Stimulated activated CD8-positive, alpha-beta memory T cell treated with anti-CD3 and anti-CD28 coated beads, Interleukin-4, amount 100 ng/mL, for 4 hours (primary cell): ENCODE measurements at places on chromosomes 3 and 15.

DNA sequence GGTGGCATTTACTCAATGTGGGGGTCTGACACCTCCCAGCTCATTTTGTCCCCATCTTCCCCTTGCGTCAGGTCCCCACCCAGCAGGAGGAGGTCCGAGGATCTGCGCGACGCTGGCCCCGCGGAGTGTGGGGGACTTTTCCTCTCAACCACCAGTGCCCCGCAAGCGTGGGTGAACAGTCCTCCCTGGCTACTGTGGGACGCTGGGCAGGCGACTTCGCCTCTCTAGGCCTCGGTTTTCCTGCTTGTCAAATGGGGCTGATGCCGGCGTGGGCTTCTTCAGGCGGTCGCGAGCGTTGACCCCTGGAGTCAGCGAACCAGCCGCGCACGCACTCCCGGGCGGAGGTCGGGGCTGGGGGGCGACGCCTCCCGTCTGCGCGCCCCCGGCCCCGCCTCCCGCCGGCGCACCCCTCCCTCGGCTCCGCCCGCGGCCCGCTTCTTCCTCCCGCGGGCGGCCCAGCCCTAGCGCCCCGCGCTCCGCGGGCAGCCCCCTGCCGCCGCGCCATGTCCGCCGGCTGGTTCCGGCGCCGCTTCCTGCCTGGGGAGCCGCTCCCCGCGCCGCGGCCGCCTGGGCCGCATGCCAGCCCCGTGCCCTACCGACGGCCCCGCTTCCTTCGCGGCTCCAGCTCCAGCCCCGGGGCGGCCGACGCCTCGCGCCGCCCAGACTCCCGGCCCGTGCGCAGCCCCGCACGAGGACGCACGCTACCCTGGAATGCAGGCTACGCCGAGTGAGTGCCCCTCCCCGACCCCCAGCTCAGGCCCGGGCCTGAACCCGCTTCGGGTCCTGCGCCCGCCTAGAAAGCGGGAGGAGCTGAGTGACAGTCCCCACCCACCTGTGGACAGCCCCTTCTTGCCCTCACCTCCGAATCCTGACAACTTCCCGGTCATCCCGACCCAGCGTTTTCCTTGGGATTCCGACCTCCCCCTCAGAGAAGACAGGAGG is at the start of gene PPM1M:
Gene PPM1M, plus strand, starts transcription at position 438 of the 942 bp plus-strand sequence. Its CDS starts 66 bp downstream, at position 504.
- DNase-seq: peak; percentile 30

GRCh38 chr3:52185837-52186236 is 12.1 kb upstream of the ALAS1 start:
- DNase-seq: no peak

- DNase-seq: no peak
These were observed 470.4 kb upstream of the ROBO1 start for GRCh38 chr3:80238152-80238551.

GRCh38 chr3:185713015-185713414 is 111.8 kb downstream of the IGF2BP2 start:
- no peak for DNase-seq

DNA sequence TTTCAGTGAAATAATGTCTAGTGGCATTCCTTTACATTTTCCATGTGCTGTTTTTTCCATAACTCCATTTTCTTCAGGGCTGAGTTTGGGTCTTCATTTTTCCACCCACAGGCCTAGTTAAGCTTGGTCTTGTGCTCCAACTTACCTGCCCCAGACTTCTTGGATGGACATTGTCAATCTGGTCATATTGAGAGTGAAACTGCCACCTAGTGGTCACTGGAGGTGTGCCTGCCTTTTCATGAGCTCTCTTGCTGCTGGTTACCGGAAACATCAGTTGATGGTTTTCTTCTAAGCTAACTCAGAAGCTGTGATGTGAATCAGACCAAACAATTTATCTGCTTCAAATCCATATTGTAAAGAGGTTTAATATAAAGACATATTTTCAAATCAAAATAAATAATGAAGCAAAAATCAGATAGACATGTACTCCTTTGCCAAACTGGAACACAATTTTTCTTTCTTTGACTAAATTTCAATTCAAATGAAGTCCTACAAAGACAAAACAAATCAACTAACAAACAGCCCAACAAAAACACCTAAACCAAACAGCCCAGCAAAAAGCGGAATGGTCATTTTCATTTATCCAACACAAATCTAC is 135.1 kb upstream of the RASGRP1 start:
- peak; percentile 46 for DNase-seq

DNA sequence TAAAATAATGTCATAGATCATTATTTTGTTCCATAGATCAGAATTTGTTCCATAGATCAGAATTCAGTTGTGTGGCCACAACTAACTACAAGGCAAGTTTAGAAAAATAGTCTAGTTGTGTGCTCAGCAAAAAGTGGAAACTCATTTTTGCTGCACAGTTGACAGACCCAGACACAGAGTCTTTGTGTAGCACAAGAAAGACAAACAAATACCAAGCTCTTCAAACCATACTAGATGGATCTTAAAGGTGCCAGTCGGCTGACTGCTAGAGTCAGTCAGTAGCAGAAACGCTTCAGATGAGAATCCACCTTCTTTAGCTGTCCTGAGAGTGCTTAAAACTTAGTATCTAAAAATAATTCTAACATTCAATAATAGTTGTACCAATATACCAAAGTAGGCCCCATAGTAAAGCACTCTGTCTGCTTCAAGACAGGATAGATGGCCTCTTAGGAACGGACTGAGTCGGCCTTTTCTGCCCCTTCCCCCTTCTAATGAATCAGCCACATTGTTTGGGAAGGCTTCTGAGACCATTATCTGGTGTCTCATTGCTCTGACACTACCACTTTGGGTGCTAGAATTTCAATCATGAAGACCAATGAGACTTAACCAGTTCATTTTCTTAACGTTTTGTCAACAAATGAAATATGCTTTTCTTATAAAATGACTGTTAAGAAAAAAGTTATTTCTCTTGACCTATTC is 27.7 kb upstream of the SLC4A7 start:
- DNase-seq: no peak

GRCh38 chr15:74762791-74763150 is 14.1 kb downstream of the CYP1A2 start:
- no peak for DNase-seq

GRCh38 chr3:11651900-11652299 is 8.2 kb upstream of the VGLL4 start:
- DNase-seq: no peak

DNA sequence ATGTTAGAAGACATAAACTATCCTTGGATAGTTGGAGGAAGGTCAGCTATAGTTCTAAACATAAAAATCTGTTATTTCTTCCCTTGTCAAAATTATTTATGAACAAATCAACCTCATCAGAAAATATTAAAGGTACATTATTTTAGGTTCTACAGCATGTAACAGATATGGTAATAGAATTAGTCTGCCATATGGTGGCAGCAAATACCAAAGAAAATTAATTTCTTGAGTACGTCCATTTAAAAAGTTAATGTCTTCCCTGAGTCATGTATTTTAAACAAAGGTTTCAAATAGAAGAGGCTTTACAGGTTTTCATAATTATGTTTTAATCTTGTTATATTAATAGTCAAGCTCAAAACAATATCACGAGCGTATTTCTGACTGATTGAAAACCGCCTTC is 17.9 kb upstream of the ANKRD28 start:
- DNase-seq: no peak
